Stimulated activated CD4-positive, alpha-beta T cell treated with anti-CD3 and anti-CD28 coated beads, TNF-alpha, amount 100 ng/mL, for 24 hours (primary cell): ENCODE measurements at places on chromosomes 11 and 22.

- DNase-seq, result no peak
Observed at GRCh38 chr11:96447208-96448110, 57.6 kb downstream of the JRKL start.

GRCh38 chr11:110979696-110980095 is 265.8 kb upstream of the POU2AF2 start:
- no peak for DNase-seq

- DNase-seq, result no peak
Observed at GRCh38 chr11:128913806-128914205, 22.6 kb downstream of the KCNJ5 start.

DNA sequence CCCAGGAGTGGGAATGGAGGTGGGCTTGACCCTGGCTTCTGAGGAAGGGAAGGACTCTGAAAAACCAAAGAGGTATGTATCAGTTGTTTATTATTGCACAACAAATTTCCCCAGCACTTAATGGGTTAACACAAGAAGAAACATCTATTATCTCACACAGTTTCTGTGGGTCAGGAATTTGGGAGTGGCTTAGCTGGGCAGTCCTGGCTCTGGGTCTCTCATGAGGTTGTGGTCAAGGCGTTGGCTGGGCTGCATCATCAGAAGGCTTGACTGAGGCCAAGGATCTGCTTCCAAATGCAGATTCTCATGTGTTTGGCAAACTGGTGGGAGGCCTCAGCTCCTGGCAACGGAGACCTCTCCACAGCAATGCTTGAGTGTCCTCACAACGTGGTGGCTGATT is 17.5 kb upstream of the SMIM38 start:
- no peak for DNase-seq

DNA sequence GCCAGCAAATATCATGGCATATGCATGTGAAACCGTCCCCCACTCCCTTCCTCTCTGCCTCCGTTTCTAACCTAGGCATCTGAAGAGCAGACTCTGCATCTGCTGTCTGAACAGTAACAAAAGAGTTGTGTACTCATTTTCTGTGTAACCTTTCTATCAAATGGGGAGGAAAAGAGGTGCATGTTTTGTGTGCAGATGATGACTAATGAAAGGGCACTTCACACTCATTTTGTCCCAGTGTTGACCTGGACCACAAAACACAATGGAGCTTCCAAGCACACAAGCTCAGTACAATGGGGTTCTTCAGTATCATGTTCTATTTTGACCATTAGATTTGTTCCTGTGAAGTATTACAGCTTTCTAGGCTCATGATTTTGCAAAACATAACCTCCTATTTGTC is 13.0 kb downstream of the JHY start:
- DNase-seq, result no peak

- DNase-seq, result no peak
Observed at GRCh38 chr11:22539821-22540256, 85.8 kb downstream of the FANCF start.

- DNase-seq, result no peak
Observed at GRCh38 chr11:118033443-118033842, 43.4 kb upstream of the TMPRSS4 start.

DNA sequence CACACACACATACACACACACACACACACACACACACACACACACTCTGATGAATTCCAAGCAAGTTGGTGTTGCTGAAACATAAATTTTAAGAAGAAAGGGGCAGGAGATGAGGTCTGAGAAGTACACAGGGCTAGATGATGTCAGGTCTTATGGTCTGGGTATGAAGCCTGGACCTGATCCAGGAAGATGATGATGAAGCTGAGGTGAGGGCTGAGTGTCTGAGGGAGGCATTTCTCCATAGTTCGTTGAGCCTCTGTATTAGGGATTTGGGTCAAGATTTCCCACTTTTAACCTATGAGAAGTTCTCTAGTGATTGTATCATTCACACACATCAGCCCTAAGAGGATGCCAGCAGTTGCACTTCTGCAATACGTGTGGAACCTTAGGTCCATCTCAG is 32.6 kb downstream of the KREMEN1 start:
- no peak for DNase-seq

GRCh38 chr11:47606731-47607130 is 12.5 kb upstream of the C1QTNF4 start:
- no peak for DNase-seq

DNA sequence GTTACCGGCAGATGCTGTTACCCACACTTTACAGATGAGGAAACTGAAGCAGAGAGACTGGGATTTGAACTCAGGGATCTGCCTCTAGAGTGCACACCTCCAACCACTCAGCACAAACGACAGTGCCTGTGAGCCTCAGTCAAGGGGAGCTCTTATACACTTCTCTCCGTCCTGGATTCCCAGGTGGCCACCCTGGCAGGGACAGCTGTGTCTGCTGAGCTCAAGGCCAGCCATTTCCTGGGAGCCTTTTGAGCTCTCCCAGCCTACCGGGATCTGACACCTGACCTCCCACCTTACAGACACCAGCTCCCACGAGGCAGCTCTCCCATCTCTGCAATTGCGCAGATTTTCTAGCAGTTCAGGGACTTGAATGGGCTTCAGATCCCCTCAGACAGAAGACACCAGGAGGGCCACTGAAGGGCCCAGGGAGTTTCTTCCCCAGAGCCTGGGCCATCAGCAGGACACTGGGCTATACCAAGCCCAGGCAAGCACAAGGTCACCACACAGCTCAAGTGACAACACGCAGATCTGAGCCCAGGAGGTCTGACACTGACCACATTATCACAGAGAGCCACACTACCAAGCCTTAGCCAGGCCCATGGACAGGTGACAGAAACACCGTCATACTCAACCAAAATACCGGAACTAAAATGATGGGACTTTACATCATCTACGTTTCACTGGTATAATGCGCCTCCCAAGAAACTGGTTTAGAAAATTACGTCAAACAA is 17.1 kb downstream of the PDGFB start:
- no peak for DNase-seq

DNA sequence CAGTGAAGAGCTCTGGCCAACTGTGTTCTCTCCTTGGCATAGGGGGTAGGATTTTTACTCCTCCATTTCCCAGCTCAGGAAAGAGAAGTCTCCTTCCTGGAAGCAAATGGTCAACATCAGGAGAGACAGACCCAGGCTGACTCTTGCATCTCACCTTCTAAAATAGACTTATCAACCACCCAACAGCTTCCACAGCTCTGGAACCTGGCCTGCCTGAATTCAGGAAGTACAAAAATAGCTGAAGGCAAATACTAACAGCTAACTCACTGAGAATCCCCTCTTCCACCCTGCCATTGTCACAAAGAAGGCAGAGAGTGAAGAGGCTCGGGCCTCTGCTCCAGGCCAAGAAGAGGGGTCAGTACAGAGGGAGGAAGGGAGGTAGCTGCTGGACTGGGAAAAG is 213.6 kb downstream of the NXPE2 start:
- no peak for DNase-seq

- no peak for DNase-seq
Observed at GRCh38 chr11:102846292-102846691, 2.9 kb upstream of the MMP3 start.
